RWPE1 (cell line): ENCODE measurements at places on chromosomes 7 and 10.
A peak's percentile ranks its signal among the peaks of the same experiment; 100 is the strongest.

- DNase-seq: no peak
These were observed 35.0 kb upstream of the MET start for GRCh38 chr7:116636997-116637396.

- peak; percentile 15 for DNase-seq
These were observed 70.7 kb downstream of the CABCOCO1 start for GRCh38 chr10:61733358-61733940.

- DNase-seq: peak; percentile 15
These were observed 580.5 kb downstream of the AUTS2 start for GRCh38 chr7:70178787-70179186.

GRCh38 chr10:5609952-5610616 is 56.3 kb downstream of the ASB13 start:
- DNase-seq: peak; percentile 66

- DNase-seq: no peak
These were observed 289.4 kb downstream of the PLXNA4 start for GRCh38 chr7:132286836-132287235.
